ENCODE measurements at places on chromosomes 6 and 20.

- DNase-seq: no peak
Measured at GRCh38 chr6:20486641-20487040, 47.6 kb upstream of the CDKAL1 start.

DNA sequence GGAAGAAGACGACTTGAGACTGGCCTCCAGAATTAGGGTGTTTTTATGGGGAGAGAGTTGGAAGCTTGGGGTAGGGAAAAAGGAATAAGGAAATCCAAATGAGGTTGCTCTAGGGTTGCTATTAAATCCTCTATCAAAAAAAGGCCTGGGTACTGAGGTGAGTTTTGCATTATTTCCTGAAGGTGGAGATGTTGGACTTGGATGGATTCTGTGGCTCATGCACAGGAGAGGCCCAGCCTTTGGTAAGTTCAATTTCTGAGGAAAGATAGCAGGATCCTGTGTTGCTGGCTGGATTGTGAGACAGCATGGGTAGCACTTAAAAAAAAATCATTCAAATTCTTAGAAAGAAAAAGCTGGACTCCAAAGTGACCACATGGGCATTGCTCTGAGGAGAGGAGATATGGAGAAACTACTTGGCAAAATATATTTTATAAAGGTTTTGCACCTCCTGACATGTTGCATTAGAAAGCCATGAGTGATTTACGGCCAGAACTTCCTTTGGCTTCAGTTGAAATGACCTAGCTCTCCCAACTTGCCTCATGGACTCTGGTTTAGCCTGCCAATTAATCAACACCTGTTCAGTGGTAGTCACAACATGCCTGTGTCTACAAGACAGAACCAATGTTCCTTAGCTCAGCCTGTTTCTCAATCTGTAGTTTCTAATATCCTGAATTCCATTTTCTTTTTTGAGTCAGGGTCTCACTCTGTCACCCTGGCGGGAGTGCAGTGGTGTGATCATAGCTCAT lies 152.1 kb upstream of the RALGAPA2 start:
- DNase-seq: no peak

DNA sequence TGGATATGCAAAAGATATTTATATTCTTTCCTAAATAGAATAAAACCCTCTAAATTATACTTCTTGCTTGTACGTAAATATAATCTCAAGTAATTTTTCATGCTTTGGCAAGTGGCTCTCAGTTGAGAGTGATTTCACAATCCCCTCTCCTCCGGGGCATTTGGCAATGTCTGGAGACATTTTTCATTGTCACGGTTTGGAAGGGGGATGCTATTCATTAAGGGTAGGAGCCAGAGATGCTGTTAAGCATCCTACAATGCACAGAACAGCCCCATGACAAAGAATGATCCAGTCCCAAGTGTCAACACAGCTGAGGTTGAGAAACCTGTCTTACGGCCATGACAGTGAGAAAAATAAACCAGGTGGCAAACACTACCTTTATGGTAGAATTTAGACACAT lies 75.7 kb downstream of the AGPAT4 start:
- no peak for DNase-seq

DNA sequence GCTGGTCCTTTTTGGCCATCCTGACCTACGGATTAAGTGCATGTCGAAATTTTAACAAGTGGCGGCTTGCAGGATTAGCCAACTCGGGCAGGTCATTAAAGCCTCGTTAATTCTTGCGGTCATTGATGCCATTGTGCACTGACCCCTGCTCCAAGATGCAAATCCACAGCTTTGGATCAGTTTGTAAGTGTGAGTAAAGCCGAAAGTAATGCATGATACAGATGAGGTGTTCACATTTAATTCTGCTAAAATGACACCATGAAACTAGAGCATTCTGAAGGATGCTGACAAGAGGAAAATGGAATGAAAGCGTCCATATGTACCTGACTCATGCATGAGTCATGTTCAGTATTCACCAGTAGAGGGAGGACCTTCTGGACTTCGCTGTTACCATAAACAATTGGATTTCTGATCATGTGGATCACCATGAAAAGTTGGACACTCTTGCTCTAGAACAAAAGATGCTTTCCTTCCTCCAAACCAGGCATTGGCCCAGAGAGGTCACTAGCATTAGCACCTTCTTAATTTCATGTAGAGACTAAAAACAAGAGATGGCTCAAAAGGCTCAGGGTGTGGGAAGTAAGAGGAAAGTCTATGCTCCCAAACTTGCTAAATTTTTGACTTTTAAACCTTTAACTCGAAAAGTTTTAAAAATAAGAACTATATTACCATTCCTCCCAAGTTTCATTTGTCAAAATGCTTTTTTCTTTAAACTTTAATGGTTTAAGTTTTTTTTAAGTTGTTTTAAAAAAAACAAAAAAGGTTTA lies 48.0 kb downstream of the MUC22 start:
- DNase-seq: no peak

DNA sequence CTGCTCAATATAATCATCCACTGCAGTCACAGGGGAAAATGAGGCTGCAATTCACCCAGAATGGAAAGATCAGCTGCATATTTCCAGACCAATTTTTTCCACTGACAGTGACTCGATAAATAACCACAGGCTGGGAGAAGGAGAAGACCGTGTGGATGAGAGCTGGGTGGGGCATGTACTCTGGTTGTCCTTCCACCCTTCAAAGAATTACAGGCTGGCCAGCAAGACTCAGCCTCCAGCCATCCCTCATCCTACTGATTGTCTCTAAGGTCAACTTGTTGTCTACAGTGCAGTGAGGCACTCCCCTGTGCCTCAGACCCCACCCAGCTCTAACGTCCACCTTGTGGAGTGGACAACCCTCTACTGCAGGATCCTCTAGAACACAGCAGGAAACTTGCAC lies 14.5 kb upstream of the MAS1 start:
- DNase-seq: no peak

GRCh38 chr20:31738729-31739549 lies at the start of gene TPX2:
TSS of gene TPX2 (plus strand) at chr20:31739290. CDS start at chr20:31757477, 18,187 bp downstream.
- DNase-seq: peak; percentile 92

GRCh38 chr6:117553142-117553541 lies 49.2 kb downstream of the GOPC start:
- no peak for DNase-seq

GRCh38 chr6:132143258-132143657 lies 192.1 kb upstream of the CCN2 start:
- DNase-seq: no peak

DNA sequence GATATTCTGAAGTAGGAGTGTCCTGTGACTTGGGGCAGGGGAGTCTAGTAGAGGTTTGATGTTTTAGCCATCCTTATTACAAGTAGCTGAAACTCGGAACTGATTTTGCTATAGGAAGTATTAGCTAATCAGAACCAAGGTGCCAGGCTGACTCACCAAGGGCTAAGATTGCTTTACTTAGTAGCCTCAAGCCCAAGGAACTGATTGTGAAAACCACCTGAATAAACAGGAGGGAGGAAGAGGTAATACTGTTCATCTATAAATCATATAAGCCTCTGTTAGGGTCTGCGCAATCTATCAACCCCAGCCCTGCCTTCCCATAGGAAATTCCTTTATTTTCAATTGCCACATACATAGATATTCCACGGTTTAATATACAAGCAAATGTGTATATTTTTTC lies 54.4 kb downstream of the GNAS start:
- DNase-seq: no peak

DNA sequence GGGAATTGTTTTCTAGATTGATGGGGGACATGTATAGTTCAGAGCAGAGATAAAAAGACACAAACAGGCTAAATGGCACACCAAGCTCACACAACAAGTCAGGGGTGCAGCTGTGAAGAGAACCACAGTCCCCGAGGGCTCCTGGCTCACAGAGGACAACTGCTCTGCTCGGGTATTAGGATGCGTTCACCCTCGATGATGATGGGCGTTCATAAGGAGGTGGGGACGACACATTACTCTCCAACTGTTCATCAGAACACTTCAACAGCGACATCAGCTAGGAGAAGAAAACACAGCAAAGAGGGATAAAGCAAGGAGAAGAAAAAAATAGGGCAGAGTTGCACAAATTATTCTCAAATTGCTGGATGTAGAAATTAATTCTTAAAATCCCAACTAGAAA lies 174.8 kb upstream of the RREB1 start:
- no peak for DNase-seq
